NT2/D1 (cell line): ENCODE measurements at places on chromosomes 2 and 18.
A peak's percentile ranks its signal among the peaks of the same experiment; 100 is the strongest.

DNA sequence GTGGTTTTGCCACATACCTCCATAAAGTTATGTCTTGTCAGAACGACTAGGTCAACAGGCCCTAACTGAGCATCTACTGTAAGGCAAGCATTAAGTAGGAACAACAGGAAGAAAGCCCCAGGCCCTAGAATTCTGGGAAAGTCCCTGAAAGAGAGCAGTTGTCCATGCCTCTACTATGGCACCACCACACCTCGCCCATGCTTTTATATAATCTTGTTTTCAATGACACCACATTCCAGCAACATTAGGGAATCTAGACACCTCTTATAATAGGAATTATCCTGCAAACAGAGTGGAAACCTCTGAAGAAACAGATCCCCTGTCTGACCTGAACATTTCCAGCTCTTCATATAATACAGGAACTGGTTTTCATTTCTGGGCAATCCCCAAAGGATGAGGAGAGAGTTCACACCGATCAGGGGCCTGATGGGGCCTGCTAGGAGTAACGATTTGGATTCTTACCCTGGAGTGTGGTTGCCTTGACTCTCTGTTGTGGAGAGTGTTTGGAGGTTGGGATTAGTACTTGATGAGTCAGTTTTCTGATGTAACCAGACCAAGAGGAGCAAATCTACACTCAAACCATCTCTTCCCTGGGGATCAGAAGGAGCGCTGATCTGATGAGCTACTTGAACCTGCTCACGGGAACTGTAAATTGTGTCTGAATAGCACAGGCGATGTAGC lies 31.9 kb upstream of the CEP68 start:
- DNase-seq, result no peak

DNA sequence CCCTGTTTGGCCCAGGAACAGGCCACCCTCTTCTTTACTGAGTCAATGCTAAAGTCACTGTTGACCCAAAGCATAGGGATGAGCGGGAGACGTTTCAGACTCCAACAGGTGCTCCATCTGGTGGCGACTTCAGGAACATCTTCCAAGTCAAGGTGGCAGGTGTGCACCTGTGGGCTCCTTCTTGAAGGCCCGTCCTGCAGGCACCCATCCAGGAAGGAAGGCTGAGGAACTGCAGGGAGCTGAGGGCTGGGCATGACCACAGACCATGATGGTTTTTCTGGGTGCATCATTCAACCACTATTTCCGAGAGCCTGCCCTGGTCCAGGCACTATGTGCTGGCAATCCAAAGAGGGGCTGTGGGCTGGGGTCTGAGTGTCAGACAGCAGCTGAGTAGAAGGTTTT lies 142.8 kb downstream of the NDUFA10 start:
- DNase-seq, result peak; percentile 56

- no peak for DNase-seq
Observed at GRCh38 chr2:128322715-128323554, 4.3 kb upstream of the HS6ST1 start.

- DNase-seq, result no peak
Observed at GRCh38 chr2:15731889-15732271, 140.2 kb downstream of the DDX1 start.

GRCh38 chr2:148531669-148532428 lies 112.7 kb upstream of the EPC2 start:
- no peak for DNase-seq

GRCh38 chr2:238659231-238659630 lies 188.7 kb upstream of the TWIST2 start:
- no peak for DNase-seq

- DNase-seq, result no peak
Observed at GRCh38 chr2:181900007-181900651, 8.6 kb downstream of the ITPRID2 start.

DNA sequence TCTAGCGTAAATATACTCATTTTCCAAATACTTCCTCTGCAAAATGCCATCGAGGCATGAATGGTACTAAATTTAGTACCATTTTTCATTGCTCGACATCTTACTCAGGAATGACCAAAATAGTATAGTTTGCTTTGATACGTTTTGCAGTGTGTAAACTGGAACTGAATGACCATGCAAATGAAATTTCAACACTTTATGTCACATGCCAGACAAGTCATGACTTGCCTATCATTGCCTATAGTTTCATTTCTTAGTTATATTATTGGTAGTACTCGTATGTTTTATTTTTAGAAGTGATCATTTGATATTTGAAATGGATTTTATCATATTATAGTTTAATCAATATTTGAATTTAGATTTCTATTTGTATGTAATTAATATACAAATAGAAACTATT lies 9.1 kb downstream of the MSTN start:
- no peak for DNase-seq

- no peak for DNase-seq
Observed at GRCh38 chr2:40579247-40579646, 127.4 kb upstream of the SLC8A1 start.

- DNase-seq, result no peak
Observed at GRCh38 chr2:129793431-129793902, 186.0 kb upstream of the RAB6C start.

- no peak for DNase-seq
Observed at GRCh38 chr2:134683561-134684112, 35.2 kb downstream of the TMEM163 start.

GRCh38 chr18:77109648-77110019 lies 22.9 kb downstream of the MBP start:
- no peak for DNase-seq

- DNase-seq, result no peak
Observed at GRCh38 chr18:79901665-79902064, 49.8 kb downstream of the SLC66A2 start.

DNA sequence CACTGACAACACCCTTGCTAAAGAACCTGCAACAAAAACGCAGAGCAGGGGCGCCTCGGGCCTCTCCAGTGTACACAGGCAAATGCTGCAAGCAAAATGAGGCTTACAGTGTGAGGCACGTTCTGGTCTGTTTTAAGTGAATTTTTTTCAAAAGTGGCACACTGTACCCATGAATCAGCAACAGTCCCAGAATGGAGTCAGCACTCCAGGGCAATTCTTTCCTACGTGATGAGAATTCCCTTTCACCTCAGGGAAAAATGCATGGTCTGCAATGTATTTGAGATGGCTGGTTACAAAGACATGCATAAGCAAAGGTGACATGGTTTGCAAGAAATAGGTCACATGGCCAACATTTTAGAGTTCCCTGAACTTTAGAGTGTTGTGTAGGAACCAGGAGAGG lies 94.4 kb downstream of the UXS1 start:
- DNase-seq, result no peak

DNA sequence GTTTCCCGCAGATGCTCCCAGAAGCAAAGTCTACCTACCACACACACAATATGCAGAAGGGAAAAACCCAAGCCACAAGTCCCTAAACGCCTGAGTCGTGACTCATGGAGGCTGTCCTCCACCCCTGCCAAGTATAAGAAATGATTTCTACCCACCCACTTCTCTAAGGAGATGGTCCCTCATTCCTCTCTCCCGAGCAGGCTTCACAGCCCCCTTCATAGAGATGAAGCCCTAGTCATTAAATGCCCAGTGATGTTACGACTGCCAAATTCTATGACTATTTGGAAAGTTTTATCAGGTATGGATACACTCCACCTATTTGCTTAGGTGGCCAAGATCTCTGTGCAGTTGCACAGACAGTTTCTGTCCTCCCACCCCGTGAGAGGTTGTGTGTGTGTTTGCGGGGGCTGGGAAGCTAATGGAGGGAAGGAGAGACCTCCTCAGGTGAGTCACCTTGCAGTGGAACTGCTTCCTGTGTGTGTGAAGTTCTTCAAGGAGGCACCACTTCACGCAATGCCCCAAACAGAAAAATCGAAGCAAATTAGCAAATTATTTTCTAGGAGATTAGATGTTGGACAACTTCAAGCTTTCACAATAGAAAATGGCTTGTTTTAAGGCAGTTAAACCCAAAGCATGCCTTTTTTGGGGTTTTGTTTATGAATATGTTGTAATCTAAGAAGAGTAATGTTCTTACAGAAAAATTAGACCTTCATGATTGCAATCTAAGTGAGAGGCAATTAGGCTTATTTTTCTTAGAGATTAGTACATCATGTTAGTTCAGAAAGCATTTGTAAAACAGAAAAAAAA lies 175.2 kb downstream of the TGIF1 start:
- no peak for DNase-seq

DNA sequence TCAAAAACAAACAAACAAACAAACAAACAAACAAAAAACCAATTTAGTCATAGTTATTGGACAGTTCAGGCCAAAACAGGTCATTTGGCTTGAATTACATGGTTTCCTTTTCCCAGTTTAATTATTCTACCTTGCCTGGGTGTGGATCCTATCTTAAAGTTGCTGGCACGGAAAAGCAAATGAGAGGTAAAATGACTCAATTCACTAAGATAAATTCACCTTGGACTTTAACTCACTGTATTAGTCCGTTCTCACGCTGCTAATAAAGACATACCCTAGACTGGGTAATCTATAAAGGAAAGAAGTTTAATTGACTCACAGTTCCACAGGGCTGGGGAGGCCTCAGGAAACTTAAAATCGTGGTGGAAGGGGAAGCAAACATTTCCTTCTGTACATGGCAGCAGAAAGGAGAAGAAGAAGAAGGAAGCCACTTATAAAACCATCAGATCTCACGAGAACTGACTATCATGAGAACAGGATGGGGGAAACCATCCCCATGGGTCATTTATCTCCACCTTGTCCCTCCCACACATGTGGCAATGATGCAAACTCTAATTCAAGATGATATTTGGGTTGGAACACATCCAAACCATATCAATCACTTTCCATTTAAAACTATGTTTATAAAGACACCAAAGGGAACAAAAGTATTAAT lies 22.5 kb upstream of the TRAPPC8 start:
- no peak for DNase-seq

DNA sequence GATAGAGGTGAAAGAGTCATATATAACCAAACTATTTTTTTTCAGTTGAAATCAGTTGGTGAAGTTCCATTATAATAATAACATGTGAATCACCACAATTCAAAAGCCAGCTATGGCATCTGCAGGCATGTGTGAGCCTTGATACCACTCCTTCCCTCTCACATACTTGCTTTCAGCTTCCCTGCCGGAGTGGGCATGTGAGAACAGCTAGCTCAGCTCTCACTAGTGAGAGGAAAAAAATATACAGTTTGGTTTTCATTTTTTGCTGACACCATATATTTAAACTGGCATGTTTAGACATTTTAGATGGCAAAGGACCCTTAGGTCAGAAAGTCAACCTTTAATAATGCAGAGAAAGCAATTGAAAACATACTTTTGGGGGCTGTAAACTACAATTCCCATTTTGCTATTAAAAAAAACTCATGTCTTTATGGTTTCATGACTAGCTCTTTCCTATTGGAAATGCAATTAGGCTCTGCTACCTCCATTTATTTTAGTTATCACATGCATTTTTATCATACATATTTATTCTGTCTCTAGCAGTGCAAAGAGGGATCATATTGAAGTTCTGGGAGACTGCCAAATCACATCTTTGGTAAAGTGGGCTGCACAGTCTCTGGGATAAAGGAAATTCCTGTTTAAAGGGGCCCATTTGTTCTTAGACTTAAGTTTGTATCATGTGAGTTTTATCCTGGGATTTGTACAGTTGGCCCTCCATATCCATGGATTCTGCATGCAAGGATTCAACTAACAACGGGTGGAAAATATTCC lies 33.2 kb upstream of the SLC40A1 start:
- DNase-seq, result no peak

DNA sequence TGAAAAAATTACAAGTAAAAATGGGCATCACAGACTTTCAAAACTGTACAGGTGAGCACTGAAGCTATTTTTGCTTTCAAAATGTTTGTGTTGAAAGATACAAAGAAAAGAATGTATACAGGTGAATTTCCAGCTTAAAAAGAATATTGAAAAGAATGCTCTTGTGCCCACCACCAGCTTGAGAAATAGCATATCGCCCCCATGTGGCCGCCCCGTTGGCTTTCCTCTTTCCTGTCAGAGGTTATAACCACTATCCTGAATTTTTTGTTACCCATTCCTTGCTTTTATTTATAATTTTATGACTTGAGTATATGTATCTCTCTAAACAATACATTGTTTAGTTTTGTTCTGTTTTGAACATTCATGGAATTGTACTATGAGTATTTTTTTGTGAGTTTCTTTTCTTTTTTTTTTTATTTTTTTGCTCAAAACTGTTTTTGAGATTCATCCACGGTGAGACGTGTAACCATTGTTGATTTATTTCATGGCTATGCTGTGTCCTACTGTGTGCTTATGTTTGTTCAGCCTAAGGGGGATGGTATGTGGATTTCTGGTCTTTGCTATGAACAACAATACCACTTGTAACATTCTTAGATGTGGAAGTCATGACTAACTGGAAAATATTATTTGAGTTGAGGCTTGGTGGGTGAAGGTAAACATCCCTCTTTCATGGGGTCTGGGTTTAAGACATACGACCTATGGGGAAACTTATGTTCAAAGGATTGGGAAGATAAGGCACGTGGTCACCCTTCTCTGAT lies 11.6 kb downstream of the TRPM8 start:
- peak; percentile 44 for DNase-seq

GRCh38 chr2:79083597-79084251 lies 4.1 kb downstream of the REG1B start:
- no peak for DNase-seq

GRCh38 chr2:119721904-119722303 lies 37.8 kb upstream of the PTPN4 start:
- no peak for DNase-seq

DNA sequence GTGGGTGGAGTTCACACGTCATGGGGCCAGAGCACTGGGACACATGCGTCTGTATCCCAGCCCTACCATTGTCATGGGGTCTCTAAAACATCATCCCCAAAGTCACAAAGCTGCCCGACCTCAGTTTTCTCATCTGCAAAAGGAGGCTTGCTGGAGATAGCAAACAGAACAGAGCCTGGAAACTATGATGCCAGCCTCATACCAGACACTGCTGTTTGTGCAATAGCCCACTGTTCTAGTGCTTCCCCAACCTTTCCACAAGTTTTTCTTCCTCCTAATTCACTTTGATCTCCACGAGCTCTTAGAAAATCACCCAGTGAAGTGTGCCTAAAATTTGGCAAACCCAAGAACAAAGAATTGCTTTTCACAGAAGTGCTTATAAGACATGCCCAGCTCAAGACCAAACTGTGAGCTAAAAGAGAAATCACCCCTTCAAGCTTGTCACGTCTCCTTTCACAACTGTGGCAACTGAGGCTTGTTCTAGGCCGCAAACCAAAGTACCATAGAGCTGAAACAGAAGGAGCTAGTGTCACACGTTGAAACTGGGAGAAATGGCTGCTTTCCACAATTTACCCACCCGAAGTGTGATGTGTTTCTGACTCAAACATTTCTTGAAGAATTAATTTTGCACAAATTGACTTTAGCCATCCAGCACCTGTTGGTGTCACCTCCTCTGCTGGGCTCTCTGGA lies 162.7 kb upstream of the ID2 start:
- no peak for DNase-seq

DNA sequence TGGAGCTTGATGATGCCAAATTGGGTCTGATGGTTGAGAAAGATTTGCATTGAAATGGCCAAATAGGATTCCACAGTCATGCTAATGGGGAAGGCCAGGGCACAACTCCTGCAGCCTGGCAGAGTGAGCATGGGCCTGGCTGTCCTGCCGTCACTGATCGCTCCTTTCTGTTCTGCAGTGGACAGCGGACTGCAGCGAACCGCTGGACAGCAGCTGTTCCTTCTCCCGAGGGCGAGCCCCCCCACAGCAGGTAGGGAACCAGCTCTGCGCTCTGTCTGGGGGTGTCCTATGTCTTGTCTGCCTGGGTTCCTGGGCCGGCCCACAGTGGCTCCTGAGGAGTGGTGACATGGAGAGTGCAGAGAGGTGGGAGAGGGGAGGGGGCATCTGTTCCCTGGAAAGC lies 97.6 kb downstream of the CTIF start:
- no peak for DNase-seq

GRCh38 chr2:74843899-74844298 lies 10.0 kb downstream of the HK2 start:
- DNase-seq, result no peak

GRCh38 chr2:71833855-71834560 lies 313.7 kb downstream of the CYP26B1 start:
- no peak for DNase-seq
